ENCODE measurements at places on chromosomes 4 and X.

DNA sequence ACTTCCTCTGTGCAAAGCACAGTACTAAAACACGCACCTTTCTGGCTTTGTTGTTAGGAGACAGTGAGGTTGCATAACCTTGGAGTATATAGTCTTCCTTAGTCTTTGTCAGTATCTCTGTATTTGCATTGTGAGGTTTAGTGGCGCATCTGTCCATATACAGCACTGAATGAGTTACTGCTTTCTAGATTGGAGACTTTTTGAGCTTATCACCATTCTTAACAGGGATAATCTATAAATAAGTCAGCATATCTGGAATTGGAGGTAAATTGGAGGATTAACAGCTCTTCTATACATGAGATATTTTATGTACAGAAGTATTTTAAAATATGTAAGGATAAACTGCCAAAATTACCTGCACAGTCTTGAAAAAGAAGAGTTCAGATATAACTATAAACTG, 4.3 kb downstream of the FHDC1 start:
- no peak for DNase-seq

DNA sequence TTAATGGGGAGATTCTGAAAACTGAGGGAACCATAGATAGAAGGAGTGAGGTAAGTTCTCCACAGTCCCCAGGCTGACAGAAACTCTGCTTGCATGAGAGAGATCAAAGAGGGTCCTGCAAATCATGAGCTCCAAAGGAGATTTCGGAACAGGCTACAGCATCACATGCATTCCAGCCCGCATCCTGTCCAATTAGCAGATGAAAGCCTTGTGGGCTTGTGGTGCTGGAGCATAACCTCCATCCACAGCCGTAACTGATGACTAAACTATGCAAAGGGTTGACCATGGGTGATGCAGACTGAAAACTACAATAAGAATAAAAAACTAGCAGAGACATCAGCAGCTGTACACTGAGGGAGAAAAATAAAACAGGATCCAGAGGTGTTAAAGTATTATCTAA, 654.5 kb downstream of the TLL1 start:
- no peak for DNase-seq

DNA sequence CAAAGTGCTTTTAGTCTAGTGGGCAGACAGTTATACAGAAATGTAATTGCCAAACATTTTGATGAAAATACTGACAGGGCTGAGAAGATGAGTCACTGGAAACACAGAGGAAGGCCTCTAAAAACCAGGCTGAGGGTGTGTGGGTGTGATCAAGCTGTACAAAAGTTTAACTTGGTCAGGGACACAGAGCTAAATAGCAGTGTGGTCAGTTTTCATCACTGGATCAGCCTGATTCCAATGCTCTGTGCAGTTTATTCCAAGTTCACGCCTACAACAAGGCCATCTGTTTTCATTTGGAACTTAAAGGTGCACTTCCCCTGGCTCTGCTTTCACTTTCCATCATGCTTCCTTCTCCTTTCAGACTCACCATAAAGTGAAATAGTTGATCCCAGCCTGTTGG, 10.6 kb downstream of the CENPVL3 start:
- DNase-seq: no peak

DNA sequence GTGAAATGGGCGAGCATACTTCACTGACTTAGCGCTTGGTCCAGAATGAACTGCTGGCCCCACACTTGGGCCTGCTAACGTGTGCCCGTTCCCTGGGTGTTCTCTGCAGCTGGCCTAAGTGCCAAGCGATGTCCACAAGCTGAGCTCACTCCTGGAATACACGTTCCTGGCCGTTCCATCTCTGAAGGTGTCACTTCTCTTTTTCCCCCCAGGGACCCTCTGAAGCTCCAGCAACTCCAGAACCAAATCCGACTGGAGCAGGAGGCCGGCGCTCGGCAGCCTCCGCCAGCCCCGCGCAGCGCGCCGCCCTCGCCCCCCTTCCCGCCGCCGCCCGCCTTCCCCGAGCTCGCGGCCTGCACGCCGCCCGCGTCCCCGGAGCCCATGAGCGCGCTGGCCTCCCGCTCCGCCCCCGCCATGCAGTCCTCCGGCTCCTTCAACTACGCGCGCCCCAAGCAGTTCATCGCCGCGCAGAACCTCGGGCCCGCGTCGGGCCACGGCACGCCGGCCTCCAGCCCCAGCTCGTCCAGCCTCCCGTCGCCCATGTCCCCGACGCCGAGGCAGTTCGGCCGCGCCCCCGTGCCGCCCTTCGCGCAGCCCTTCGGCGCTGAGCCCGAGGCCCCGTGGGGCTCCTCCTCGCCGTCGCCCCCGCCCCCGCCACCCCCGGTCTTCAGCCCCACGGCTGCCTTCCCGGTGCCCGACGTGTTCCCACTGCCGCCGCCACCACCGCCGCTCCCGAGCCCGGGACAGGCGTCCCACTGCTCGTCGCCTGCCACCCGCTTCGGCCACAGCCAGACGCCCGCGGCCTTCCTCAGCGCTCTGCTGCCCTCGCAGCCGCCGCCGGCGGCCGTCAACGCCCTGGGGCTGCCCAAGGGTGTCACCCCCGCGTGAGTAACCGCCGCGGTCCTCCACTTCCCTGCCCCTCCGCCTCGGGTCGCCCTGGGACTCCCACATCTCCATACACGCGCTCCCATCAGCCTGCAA, 132.3 kb downstream of the CBR4 start:
- peak; percentile 54 for DNase-seq

DNA sequence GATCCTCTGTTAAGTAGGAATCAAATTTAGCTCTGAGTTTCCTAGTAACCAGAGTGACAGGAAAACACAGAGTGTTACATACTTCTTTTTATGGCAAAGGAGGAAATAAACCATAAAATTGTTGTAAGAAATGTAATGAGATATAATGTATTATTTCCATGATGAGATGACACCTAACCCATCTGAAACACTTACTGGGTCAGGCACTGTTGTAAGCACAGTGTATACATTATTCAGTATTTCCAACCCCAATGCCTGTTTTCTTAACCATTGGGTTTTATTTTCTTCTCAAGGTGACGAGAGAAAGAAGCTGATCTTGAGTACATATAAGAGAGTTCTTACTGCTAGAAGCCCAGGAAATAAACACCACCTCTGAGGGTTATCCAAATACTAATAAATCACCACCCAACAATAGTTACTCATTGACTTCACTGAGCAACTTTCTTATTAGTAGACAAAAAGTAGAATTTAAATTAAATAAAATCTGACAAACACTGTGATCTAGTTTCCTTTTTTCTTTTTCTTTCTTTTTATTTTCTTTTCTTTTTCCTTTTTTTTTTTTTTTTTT, 4.2 kb upstream of the ENAM start:
- DNase-seq: no peak

DNA sequence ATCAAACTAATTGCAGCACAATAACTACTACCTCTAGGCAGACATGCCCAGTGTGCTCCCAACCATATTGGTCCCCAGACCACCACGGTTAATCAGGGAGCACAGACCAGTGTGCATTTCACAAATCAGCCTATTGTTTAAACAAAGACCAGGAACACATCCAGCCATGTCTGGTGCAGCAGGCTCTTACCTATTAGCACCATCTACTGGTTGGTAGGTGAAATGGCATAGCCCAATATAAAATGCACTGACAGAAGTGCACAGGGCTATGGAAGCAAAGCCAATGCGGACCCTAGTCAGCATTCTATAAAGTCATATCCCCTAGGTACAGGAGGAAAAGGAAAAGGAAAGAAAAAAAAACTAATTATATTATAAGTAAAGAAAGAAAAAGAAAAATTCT, 15.5 kb upstream of the CYLC1 start:
- no peak for DNase-seq

DNA sequence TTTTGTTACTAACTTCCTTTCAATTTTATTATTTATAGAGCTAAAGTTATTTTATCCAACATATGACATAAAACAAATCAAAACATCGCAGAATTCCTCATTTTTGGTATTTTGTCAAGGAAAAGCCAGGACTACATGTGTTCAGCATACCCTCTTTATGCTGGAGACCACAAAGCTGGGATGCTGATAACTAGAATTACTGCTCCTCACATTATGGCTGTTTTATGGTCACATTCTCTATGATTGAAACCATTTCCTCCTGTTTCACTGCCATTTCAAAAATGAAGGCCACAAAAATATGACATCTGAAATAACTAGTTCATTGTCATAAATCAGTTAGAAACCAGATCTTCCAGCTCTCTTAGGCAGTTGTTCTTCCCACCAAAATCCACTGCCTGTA, 41.7 kb downstream of the KLHL34 start:
- DNase-seq: no peak

DNA sequence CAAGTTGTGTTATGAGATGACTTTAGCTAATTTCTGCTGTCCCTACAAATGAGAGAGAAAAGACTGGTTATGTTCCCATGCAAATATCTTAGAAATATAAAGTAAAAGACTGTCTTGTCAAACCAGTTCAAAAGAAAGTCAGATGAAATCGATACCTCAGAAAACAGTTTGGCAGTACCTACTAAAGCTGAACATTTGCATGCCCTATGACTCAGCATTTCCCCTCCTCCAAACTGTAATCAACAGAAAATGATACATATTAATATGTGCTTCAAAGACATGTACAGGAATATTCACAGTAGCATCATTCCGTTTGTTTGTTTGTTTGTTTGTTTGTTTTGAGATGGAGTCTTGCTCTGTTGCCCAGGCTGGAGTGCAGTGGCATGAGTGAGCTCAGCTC, 90.3 kb downstream of the ARX start:
- no peak for DNase-seq

- DNase-seq: no peak
These were observed 438.7 kb downstream of the RPA4 start for GRCh38 chrX:97322401-97322800.

DNA sequence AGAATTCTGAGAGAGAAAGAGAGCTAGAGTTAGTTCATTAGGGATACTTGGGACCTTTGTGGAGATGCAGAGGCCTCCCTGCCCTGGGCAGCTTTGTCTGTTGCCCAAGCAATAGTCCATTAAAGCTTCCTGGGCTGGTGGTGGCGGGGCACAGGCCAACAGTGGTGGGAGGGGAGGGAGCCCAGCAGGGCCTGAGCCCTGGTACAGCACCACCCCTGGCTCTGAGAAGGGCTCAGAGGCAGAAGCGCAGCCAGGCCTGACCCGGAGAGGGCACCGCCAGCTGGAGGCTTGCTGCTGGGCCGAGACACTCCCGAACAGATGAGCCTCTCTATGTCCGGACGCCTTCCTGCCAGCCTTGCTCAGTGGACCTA, 65.3 kb downstream of the EFNB1 start:
- DNase-seq: no peak

DNA sequence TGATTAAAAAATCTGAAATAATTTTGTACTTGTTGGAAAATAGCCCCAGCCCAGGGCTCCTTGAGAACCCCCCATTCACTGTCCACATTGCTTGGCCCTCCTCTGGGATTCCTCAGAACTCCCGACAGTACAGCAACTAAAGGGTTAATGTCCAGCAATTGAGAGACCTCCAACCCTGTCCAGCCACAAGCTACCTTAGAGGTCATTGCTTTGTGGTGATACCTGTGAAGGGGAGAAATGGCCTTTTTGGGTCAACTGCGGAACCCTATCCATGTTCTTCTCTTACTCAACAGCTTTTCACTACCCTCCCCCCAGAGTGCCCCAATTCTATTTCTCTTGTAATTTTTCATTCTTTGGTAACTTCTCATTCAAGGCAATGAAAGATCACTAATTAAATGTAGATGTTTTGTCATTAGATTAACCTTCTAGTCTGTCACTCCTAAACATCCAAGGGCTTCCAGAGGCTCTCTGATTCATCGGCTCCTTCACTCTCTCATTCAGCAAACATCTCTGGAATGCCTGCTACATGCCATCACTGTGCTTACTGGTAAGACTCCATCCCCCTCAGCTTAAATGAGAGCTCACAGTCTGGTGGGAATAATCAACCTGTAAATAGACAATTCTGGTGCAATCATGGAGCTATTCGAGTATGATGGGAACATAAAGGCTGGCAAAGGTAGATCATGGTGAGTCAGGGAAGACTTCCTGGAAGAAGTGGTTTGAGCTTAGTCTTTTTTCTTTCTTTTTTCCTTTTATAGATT, 241.4 kb upstream of the PGRMC2 start:
- DNase-seq: no peak

GRCh38 chrX:117429501-117429900, 687.1 kb downstream of the KLHL13 start:
- no peak for DNase-seq

DNA sequence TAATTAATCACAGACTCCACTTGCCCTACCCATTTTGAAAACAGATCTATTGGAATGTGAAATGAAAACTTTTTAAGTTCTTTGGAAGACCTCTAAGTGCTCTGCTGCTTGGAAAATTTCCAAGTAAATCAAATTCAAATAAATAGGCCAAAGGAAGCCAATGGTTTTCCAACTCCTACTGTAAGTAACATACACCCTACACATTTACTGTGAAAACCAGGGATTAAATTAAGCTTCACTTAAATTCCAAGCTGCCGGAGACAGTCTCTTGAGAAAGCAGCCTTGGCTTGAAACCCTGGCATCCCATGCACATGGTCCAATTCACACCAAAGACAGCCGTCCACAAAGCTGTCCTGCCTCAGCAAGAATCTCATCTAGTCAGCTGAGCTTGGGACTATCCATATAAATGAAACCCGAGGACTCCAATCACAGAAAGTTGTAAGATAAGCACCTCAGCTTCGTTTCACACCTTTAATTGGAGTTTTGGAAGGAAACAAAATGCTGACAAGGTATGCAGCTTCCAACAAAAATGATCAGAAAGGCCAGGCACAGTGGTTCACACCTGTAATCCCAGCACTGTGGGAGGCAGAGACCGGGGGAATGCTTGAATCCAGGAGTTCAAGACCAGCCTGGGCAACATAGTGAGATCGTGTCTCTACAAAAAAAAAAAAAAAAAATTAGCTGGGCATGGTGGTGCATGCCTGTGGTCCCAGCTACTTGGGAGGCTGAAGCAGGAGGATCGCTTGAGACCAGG, 88.6 kb downstream of the APBB2 start:
- DNase-seq: no peak

DNA sequence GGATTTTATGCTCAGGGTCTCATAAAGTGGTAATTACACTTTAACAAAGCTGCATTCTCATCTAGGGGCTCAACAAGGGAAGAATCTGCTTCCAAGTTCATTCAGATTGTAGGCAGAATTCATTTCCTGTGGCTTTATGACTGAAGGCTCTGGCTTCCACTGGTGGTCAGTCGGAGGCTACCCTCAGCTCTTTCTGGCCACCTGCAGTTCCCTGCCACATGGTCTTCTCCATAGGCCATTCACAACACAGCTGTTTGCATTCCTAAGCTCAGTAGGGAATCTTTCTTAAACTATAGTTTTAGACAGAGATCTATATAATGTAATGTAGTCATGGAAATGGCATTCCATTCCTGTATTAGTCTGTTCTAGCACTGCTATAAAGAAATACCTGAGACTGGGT, 973.0 kb upstream of the SLIT2 start:
- no peak for DNase-seq
